ENCODE measurements at places on chromosomes 1 and 21. TPM values are rescaled to one million over a fixed set of nuclear protein-coding genes. Genes with fewer than 3 reads are reported as not detected.

FAAH gene
- total RNA-seq: 10.4 TPM

ASAP3 gene
- 1.8 TPM for total RNA-seq

MTARC2 gene
- 0.41 TPM for total RNA-seq

DNA sequence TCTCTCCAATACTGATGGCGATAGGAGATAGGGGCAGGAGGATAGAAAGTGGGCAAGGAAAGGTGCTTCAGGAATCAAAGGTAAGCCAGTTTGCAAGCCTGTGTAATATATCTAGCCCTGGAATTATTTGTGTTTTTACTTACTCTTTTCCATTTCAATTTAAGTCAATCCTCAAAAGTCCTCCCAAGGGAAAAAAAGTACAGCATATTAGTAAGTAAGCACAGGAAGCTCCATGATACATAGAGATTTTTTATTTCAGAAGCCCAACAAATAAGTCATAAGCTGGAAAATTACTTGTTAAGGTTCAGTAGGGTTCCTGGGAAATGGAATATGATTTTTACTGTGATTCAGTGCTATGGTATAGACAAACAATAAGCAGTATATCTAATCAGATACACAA is 337.7 kb upstream of the DUSP10 start:
- no peak for DNase-seq

- no peak for DNase-seq
Measured at GRCh38 chr1:239123260-239123659, 263.1 kb upstream of the CHRM3 start.

GRCh38 chr1:244349103-244349531 is 102.6 kb downstream of the ADSS2 start:
- DNase-seq: no peak

- DNase-seq: no peak
Measured at GRCh38 chr1:109573785-109574184, 25.4 kb downstream of the GNAI3 start.

SLC2A5 gene
- 0.38 TPM for total RNA-seq

Data from T-cell (primary cell).